HuH-7.5 (cell line): ENCODE measurements at places on chromosomes 11 and 22.

DNA sequence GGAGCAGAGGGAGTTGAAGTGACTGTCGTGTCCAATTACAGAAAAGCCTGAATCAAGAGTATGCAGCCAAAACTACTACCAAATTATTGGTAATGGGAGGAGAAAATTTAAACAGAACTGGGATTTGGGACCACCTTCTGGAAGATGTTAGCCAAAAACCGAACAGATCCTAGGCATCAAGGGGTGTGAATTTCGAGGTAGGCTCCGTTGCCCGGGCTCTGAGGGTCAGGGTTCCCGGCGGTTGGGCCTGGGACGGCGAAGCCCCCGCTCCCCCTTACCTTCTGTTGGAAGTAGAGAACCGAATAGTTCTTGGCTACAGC, 313 bp downstream of the PRCP start:
- no peak for DNase-seq

DNA sequence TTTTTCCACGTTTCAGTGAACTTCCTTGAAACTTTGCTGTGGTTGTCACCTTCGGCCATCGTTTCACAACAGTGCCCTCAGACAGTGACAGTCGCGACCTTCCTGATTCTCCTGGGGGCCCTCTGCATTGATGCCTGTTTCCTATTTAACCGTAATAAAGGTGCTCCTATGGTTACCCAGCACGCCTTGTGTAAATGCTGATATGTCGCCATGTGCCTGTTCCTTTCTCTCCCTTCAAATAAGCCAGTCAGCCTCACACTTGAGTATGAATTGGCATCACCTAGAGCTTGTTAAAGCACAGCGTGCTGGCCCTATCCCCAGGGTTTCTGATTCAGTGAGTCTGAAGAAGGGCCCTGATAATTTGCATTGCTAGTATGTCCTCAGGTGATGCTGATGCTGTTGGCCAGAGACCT, 104.8 kb downstream of the MICAL2 start:
- no peak for DNase-seq

- DNase-seq, result no peak
These were observed 8.3 kb upstream of the KIAA0930 start for GRCh38 chr22:45248832-45249561.

DNA sequence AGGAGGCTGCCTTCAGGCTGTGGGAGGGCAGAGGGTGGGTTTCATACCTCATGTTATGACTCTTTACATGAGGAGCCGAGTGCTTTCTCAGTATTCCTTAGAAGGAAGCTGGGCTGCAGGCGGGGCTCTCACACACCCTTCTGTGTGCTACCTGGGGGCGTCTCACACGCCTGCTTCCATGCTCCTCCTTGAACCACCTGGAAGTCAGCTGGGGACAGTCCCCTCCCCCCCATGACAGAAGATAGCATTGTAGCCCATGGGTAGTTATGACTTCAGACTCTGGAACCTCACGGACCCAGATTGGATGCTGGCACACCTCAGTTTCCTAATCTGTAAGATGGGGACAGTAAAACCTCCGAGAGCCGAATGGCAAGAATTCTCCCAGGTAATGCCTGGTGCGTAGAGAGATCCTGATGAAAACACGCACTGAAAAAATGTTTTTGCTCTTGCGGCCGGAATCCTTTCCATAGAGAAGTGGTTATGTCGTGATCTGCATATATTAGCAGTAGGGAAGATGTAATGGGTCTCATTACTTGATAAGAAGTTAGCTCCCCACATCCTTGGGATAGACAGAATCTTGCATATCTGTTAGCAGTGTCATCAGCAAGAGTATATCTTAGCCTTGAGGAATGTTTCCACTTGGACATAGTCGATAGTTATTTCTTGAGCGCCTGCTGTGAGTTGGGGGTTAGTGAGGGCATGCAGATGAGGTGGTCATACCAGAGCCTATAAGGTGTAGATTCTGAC, 4.9 kb downstream of the DAGLA start:
- DNase-seq, result no peak

DNA sequence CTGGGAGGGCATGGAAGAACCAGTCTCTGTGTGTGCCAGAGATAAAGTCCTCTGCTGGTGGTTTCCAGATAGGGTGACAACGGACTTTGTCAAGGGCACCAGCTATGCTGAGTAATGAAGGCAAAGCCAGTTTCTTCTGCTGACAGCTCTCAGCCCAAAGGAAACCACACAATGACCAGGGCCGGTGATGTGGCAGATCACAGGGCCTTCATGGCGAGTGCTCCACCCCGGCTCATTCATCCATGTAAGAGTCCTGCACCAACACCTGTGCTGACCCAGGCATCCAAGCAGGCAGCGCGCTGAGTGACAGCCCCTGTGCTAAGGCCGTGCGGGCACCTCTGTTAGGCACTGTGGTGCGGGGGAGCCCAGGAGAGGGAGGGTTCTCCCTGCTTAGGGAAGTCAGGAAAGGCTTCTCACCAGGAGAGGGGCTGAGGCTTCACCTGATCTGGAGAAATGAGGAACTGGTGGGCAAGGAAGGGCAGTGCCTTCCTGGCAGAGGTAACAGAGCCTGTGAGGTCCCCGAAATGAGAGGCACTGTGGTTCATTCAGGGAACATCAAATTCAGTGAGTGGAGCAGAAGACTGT, 33.8 kb downstream of the TP53I11 start:
- no peak for DNase-seq

- DNase-seq, result no peak
These were observed 62.5 kb downstream of the TIMP3 start for GRCh38 chr22:32864041-32864440.

DNA sequence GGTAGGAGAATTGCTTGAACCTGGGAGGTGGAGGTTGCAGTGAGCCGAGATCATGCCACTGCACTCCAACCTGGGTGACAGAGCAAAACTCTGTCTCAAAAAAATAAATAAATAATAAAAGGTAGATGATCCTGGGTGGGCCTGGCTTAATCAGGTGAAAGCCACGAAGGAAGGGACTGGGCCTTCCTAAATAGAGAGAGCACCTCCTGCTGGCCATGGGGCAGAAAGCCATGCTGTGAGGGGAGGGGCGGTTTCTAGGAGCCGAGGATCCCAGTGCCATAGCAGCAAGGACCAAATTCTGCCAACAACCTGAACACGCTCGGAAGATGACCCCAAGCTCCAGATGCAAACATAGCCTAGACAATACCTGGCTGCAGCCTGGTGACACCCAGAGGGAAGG, 24.5 kb upstream of the DGKZ start:
- DNase-seq, result no peak

GRCh38 chr11:46727952-46728658, 9.1 kb downstream of the F2 start:
- no peak for DNase-seq

DNA sequence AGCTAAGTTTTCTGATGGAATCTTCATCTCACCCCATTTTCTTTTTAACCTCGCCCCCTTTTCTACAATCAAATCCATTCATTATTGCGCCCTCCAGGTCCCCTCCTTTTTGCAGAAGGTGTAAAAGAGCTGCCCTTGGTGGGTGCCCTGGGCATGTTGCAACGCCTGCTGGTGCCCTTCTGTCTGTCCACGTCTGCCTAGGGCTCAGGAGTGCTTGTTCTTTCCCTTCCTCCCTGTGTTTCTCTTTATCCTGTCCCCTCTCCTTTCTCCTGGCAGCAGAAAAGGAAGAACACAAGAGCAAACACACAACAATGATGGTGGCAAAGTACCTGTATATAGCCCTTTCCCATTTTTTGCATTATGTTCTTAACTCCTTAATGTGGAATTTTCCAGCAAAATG, 6.2 kb upstream of the TLCD5 start:
- DNase-seq, result no peak

GRCh38 chr11:103582351-103582909, 454.0 kb upstream of the DDI1 start:
- DNase-seq, result no peak

GRCh38 chr11:8315463-8315862, 51.8 kb upstream of the LMO1 start:
- no peak for DNase-seq

DNA sequence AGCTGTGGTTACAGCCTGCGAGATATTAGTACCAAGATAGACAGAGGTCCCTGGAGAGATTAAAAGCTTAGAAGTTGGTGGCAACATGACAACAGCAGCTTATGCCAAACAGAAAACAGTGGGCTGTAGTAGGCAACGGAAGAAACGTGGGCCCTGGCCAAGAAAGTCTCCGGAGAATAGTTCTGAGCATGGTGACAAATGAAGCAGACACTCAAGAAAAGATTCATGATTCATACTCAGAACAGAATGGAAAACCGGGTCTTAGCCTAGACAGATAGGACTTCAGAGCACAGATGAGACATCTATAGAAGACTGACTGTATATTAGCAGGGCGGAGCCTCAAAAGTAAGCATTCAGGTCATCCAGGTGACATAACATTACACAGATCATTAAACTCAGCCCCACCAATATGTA, 727.4 kb downstream of the ETS1 start:
- DNase-seq, result no peak

- no peak for DNase-seq
These were observed 191.9 kb upstream of the DDI1 start for GRCh38 chr11:103844327-103845215.

DNA sequence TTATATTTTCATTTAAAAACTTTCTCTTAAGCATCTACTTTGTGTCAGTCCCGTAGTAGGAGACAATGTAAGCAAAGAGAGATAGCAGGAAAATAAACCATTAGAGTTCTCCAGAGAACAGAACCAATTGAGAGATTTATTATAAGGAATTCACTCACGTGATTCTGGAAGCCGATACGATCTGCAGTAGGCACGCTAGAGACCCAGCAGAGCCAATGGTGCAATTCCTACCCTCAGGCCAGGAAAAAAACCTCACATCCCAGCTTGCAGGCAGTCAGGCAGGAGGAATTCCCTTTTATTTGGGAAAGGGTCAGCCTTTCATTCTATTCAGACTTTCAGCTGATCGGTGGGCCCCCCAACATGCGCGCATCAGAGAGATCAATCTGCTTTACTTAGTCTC, 7.3 kb upstream of the PLEKHA7 start:
- DNase-seq, result no peak

DNA sequence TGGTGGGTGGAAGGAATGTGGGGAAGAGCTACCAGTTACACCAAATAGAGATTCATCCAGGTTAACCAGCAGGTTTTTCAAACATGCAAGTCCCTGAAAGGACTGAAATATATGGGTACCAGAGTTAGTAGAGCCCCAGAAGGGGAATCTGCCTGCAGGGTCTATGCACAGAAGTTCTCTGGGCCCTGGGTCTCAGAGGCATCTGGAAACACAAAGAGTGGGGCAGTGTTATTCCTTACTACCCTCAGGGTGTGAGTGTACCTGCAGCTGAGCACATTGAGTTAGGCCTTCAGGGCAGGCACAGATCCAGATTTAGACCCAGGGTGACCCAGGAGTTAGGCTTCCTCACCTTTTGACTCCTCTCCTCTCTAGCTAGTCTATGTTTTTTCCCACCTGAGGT, 43.9 kb upstream of the SWAP70 start:
- no peak for DNase-seq

- DNase-seq, result no peak
These were observed 47.0 kb upstream of the ADORA2A start for GRCh38 chr22:24380220-24380904.

DNA sequence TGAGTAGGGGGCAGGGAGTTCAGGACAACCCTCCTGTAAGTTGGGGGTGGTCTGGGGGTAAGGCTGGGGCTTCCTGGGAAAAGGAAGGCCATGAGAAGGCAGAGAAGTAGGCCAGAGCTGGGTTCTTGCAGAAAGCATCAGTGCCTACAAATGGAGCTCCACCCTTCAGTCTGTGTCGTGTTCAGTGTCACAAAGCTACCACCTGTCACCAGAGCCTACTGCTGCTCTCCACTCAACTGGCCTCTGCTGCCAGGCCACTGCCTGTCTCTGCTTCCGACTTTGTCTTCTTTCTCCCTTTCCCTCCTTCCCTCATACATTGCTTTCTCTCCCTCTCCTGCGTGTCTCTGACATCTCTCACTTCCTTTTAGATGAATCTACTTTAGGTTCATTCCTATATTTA, 3.4 kb upstream of the WBP2NL start:
- DNase-seq, result no peak

DNA sequence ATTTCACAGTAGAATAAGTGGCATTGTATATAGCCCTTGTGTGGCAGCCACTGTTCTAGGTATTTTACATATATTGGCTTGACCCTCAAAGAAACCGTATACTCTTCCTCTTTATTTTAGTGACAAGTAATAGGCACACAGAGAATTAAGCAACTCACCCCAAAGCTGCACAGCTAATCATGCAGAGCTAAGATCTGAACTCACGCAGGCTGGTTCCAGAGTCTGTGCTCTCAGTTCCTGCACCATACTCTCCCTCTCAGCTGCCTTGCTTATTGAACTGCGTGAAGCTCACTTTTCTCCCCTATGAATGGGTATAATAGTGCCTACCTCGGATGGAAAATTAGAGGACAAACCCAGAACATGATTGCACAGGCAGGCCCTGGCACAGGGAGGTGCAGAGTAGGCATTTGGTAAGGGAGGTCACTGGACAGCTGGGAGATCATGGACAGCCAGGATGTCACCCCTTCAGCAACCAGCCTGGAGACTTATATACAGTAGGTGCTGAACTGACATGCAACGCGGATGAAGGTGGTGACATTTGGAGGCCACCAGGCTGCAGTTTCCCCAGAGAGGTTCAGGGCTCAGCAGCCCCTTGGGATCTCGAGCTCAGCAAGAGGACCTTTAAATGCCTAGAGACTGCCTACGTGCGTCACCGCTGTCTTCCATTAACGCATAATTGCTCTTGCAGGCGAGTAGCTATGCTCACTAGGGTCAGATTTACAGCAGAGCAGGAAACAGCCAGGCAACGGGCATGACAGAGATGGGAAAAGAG, 78.4 kb upstream of the TP53I11 start:
- DNase-seq, result no peak

DNA sequence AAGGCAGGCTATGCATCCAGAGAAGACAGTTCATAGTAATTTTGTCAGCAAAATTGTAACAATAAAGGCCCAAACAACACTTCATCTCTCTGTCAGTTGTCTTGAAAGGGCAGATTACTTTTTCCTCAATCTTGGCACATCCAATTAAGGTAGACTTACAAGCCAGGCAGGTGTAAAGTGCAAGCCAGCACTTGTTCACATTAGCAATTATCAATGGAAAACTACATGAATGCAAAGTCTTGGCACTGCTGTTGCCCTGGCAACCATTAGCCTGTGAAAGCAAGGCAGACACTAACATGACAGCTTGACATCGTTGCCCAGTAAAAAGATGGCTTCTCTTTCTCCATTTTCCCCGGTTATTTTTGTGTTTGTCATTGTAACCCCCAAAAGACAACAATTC, 677.2 kb upstream of the TENM4 start:
- no peak for DNase-seq

DNA sequence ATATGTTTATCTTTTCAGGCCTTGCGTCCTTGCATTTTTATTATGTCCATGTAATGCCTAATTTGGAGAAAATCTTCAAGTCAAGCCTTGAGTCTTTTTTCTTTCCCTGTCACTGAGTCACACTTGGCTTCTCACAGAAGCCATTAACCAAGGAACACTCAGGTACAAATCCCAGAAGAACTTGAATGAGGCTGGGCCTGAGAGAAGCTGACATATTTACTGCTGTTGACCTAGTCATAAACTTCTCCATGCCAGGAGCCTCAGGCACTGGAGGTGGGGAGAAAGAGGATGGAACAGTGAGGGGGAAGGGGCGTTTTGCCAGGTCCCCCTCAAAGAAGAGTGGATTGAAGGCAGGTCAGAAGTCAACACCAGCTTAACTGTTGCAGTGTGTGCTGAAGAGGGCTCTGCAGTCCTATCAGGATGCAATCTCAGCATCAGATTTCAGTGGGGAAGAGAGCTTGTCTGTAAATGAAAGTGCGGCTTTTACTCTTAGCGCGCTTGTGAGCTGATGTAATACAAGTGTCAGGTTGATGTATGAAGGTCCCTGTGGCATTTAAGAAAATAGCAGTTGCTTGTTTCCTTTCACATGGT, 526.0 kb downstream of the ETS1 start:
- DNase-seq, result no peak
